ENCODE measurements at places on chromosomes 5 and 9.

GRCh38 chr5:127306647-127307046 lies 16.1 kb downstream of the MEGF10 start:
- no peak for DNase-seq

DNA sequence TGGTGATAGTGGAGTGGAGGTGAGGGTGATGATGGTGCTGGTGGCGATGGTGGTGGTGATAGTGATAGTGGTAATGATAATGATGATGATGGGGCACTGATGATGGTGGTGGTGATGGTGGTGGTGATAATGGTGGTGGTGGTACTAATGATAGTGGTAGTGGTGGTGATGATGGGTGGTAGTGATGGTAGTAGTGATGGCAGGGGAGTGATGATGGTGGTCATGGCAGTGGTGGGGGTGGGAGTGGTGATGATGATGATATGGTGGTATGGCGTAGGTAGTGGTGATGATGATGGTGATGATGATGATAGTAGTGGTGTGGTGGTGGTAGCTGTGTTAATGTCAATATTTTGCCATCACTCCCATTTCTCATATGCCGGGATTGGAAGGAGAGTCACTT lies 44.5 kb upstream of the ORM1 start:
- DNase-seq, result no peak

DNA sequence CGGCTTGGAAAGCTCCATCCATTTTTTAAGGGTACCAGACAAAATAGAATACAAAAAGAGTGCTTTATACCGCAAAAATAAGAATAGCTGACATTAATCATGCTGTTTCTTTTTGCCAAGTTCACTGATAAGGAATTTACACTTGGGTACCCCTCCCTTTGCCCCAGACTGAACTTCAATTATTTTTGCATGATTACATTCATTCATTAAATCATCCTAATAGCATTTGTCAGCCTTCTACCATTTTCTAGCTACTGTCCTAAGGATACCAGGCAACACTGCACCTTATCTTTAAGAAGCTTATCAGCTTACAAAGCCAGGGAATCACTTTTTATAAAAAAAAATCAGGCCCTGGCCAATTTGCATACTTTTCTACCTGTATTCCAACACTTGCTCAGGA lies 48.4 kb downstream of the YIPF5 start:
- no peak for DNase-seq

DNA sequence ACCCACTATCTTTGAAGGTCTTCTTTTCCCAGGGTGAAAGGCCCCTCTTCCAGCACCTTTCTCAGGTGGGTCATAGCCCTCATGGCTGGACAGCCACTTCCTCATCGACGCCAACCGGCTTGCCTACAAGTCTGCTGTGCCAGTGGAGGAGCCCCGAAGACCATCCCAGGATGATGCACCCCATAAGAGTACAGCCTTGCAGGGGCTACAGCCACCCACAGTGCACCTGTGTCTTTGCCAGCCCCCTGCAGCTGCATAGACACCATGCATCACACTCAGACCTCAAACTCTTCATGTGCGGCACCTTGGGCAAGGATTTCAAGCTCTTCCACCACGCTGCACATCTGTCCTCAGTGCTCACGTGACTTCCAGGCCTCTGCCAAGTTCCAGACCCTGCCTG lies 173.4 kb downstream of the SLF1 start:
- DNase-seq, result no peak

- no peak for DNase-seq
Observed at GRCh38 chr5:154267516-154267915, 77.0 kb downstream of the GALNT10 start.

Measured in HS-27A (cell line).